ENCODE measurements at places on chromosomes 5 and 9. TPM values are rescaled to one million over a fixed set of nuclear protein-coding genes. Genes with fewer than 3 reads are reported as not detected.
A peak's percentile ranks its signal among the peaks of the same experiment; 100 is the strongest.

GRCh38 chr9:128420651-128421481 is at the start of gene CERCAM:
TSS of gene CERCAM (plus strand) at chr9:128420857. CDS start at chr9:128420878, 21 bp downstream.
- DNase-seq, result peak; percentile 71

Gene PRR16
- total RNA-seq, result 8.6 TPM

Gene SGTB
- 5.3 TPM for total RNA-seq

Gene SLC34A3
- total RNA-seq, result 0.33 TPM

GRCh38 chr5:54469622-54470021 is 14.1 kb downstream of the HSPB3 start:
- DNase-seq, result no peak

DNA sequence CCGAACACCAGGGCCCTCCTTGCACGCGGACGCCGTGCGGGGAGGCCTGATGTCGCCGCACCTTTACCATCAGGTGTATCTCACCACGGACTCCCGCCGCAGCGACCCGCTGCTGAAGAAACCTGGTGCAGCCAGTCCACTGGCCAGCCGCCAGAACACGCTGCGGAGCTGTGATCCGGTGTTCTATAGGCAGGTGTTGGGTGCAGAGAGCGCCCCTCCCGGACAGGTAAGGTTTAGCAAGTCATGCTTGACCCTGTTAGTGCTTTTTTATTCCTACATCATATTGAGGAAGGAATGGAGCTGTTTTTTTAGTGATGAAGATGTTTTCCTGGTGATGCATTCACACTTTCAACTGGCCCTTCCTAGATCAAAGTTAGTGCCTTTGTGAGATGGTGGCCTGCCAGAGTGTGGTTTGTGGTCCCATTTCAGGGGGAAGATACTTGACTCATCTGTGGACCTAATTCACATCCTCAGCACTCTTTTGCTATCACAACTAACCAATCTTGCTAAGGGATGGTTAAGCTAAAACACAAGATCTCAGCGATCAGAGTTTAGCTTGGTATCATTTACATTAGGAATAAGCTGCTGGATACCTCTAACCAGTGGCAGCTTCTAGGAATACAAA is 2.7 kb downstream of the PCDHGC3 start:
- DNase-seq, result peak; percentile 89

DNA sequence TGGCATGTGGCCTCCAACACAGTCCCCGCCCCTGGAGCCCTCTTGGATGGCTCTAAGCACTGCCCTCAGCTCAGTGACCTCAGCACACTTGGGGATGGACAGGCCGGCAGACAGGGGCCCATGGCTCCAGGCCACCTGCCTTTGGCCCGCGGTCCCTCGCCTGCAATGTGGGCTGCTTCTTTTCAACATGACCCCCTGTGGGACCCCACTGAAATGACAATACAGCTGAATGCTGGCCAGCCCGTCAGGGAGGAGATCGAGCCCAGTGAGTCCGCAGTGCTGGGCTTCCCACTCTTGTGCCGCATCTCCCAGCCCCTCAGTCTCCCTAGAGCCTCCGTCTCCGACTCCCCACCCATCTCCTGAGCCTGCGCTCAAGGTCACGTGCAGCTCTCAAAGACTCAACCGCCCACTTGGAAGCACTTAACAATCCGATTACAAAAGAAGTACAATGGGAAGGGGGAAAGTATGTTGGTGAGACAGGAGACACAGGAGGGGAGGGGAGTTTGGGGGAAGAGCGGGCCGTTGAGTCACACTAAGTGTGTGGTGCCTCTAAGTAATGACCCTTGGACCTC is 238.9 kb downstream of the HSPA4 start:
- no peak for DNase-seq

Gene TLR4
- 48.1 TPM for total RNA-seq

DNA sequence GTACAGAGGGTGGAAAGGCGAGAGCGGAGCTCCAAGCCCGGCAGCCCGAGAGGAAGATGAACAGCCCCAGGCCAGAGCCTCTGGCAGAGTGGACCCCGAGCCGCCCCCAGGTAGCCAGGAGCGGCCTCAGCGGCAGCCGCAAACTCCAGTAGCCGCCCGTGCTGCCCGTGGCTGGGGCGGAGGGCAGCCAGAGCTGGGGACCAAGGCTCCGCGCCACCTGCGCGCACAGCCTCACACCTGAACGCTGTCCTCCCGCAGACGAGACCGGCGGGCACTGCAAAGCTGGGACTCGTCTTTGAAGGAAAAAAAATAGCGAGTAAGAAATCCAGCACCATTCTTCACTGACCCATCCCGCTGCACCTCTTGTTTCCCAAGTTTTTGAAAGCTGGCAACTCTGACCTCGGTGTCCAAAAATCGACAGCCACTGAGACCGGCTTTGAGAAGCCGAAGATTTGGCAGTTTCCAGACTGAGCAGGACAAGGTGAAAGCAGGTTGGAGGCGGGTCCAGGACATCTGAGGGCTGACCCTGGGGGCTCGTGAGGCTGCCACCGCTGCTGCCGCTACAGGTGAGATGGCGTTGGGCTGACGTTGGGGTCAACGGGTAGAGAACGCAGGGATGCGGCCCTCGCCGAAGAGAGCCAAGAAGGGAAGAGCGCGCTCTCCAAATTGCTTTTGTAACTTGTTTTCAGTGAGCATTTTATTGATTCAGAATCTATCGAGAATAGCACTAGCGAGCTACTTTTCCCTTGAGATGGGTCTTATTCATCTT is at the start of gene PTGER4:
Gene PTGER4, plus strand, starts transcription at position 3 of the 769 bp plus-strand sequence. CDS start 1,079 bp downstream, outside the sequence.
- peak; percentile 16 for DNase-seq

GRCh38 chr5:17004441-17005106 is 68.5 kb upstream of the MYO10 start:
- DNase-seq, result no peak

DNA sequence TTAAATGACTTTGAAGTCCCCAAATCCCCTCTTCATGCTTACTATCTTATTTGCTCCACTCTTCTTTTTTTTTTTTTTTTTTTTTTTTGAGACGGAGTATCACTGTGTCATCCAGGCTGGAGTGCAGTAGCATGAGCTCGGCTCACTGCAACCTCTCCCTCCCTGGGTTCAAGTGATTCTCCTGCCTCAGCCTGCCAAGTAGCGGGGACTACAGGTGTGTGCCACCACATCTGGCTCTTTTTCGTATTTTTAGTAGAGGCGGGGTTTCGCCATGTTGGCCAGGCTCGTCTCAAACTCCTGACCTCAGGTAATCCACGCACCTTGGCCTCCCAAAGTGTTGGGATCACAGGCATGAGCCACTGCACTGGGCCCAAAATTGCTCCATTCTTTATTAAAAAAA is 51.0 kb downstream of the ST8SIA4 start:
- DNase-seq, result no peak

Gene PRLR
- total RNA-seq, result not detected

DNA sequence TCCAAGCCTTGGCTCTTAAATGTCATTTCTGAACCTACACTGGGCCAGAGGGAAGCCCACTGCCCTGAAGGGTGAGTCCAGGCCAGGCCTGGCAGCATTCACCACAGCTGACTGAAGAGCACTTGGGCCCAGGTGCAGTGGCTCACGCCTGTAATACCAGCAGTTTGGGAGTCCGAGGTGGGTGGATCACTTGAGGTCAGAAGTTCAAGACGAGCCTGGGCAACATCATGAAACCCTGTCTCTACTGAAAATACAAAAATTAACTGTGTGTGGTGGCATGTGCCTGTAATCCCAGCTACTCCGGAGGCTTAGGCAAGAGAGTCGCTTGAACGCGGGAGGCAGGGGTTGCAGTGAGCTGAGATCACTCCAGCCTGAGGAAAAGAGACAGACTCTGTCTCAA is 5.1 kb downstream of the CCIN start:
- DNase-seq, result no peak
